SJSA1 (cell line): ENCODE measurements at places on chromosomes 4 and X. TPM values are rescaled to one million over a fixed set of nuclear protein-coding genes. Genes with fewer than 3 reads are reported as not detected.
A peak's percentile ranks its signal among the peaks of the same experiment; 100 is the strongest.

Gene PITX2
- total RNA-seq = 20.6 and 21.7 TPM in 2 replicates

Gene RP2
- total RNA-seq = 27.2 and 40.6 TPM in 2 replicates

DNA sequence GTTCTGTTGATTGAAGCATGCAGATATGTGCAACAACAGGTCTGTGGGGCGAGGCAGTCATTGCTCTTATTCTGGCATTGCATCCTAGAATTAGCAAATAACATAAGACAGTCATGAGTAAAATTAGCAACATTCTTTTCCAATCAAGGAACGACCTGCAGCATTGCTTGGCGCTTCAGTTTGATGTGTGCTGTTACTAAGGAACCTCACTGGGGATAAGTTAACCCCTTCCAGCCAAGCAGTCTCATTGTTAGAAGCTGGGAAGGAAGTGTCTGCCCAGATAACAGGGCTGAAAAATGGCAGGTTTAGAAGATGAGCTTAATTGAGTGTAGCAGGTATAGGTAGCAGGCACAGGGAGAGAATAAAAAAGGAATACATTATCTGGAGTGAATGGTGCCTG, 55.4 kb downstream of the RBM46 start:
- no peaks in the 10 kb centered on the region for H3K27me3 ChIP-seq
- no peak overlapping the region for H3K27ac ChIP-seq
- DNase-seq = no peak
- H3K36me3 ChIP-seq = no peaks in the 10 kb centered on the region
- no peaks in the 10 kb centered on the region for H3K4me1 ChIP-seq

DNA sequence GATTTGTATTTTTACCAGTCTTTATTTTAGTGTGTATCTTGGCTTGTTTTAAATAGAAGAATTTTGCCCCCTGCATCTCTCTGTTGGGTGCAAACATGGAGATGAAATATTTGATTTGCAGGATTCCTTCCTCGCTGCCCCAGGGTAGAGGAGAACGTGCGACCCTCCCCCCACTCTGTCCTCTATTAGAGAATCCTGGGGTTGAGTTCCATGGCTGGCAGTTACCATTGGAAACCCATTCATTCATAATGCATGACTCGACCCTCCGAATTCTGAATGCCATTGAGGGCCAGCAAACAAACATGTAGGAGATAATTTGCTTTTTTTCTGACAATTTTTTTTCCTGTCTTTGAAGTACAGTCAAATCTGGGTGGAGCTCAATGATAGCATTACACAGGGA, 53.7 kb downstream of the TRIM2 start:
- H3K27ac ChIP-seq = no peak overlapping the region
- H3K4me3 ChIP-seq = no peak overlapping the region
- H3K36me3 ChIP-seq = no peaks in the 10 kb centered on the region; the same call in 1 of the 2 replicates

Gene HMX1
- 0.63 TPM in 1 of 2 replicates, not detected in the other for total RNA-seq

DNA sequence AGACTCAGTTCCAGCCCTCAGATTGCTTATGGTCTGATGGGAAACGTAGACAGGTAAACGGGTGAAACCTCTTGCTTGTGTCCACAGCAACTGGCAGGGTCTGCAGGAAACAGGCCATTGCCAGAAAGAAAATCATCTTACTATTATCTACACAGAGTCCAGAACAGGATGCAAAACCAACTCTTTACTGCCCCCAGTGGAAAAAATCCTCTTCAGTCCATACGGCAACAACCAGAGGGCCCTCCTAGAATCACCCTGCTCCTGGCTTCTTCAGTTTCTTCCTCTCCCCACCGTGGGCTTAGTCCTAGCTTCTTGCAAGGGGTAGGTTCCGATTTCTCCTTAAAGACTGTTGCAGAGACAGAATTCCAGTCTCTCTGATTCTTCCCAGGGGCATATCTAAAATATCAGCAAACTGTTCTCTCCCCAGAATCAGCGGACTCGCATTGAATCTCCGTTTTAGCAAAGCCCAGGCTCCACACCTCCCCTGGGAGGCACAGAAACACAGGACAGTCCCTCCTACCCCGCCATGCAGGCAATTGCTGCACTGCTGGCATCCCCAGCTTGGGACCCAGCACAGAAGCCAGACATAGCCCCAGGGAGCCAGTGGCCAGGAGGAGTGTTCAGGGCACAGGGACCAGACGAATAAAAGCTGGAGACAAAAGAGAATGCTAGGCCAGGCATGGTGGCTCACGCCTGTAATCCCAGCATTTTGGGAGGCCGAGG, 41.0 kb upstream of the SH3RF1 start:
- peak; percentile 49 for DNase-seq
- no peak overlapping the region for H3K4me3 ChIP-seq

- H3K4me3 ChIP-seq = no peak overlapping the region
- no peaks in the 10 kb centered on the region for H3K4me1 ChIP-seq
- H3K27me3 ChIP-seq = no peaks in the 10 kb centered on the region
- DNase-seq = no peak
- no peak overlapping the region for H3K27ac ChIP-seq
- no peaks in the 10 kb centered on the region for H3K36me3 ChIP-seq
These were observed 646.7 kb downstream of the BCOR start for GRCh38 chrX:39451046-39451445.
